ENCODE measurements at places on chromosomes 7 and 10.

DNA sequence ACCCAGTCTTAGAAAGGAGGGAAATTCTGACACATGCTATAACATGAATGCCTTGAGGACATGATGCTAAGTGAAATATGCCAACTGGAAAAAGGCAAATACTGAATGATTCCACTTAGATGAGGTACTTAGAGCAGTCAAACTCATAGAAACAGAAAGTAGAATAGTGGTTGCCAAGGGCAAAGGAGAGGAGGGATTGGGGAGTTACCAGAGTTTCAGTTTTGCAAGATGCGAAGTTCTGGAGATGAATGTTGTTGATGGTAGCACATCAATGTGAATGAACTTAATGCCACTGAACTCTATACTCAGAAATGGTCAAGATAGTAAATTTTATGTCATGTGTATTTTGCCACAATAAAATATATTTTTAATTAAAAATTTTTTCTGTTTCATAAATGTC, 38.9 kb downstream of the DRGX start:
- no peak for DNase-seq

DNA sequence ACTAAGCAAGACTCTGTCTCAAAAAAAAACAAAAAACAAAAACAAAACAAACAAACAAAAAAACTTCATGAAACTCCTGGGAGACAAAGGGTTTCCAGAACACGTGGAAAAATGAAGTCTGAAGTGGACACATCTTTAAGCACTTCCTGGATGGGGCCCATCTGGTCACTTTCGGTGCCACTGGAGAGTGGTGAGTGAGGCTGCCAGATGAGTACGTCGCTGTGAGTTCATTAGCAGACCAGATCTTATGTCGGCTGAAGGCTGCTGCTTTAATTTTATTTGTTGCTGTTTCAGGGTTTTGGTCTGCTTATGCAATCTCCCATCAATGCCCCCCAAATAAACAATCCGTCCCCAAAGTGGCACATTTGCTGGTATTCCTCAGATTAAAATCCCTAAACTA, 64.4 kb downstream of the NPTX2 start:
- no peak for DNase-seq

GRCh38 chr10:120039826-120040225, 147.3 kb downstream of the SEC23IP start:
- DNase-seq: no peak

- no peak for DNase-seq
Observed at GRCh38 chr7:4699841-4700240, 17.7 kb downstream of the FOXK1 start.

DNA sequence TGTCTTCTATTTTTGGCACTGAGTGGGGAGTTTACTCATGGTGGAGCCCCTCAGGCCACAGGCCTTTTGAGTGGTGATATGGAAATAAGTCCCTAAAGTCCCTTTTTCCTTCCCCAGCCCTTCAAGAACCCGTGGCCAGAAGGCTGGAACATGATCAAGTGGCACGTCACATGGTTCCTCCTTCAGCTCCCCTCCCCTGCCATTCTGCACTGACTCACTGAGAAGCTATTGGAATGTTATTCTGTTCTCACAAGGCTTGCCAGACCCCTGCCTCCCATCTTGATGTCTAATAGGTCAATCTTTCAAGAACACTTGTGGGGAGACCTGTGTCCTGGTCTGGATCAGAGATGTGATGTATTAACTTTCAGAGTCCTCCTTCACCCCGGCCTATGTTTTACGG, 279.8 kb downstream of the SEC23IP start:
- DNase-seq: no peak

GRCh38 chr7:112069879-112070321, 136.3 kb downstream of the DOCK4 start:
- DNase-seq: no peak

DNA sequence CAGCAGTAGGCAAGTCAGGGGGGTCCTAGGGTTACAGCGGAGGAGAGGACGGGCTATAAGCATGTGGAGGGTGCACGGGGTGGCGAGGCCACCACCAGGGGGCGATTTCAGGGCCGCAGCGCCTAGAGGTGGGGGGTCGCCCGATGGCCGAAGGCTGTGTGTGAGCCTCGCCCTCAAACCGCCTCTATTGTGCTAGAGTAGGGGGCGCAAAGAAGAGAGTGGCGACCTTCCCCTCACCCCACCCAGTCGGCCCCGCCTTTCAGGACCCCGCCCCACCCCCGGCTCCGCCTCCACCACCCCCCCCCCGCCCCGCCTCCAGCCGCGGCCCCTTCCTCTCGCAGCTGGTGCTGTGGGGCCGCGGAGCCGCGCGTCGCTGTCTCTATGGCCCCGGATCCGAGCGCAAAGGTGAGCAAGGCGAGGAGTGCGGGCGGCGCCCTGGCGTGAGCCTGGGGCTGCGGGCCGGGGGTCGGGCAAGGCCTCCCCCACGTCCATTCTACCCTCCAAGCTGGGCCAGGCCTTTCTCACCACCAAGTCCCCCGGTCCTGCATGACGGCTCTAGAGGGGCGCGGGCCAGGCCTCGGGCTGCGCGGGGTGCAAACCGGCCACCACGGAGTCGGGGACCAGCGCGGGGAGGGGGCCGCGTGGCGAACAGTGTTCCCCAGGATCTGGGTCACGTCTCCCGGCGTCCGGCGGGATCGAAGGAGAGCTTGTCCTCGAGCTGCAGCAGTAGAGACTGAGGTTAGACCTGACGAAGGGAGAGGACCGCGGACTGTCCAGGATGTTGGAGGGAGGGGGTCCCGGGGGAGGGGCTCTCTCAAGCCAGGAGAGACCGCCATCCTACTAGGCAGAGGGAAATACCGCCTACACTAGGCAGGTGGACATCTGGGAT, at the start of gene SEMA4G:
SEMA4G (plus strand) TSS at position 318 of the 889 bp plus-strand sequence. CDS start 3,409 bp downstream, outside the sequence.
- DNase-seq: peak; percentile 75

DNA sequence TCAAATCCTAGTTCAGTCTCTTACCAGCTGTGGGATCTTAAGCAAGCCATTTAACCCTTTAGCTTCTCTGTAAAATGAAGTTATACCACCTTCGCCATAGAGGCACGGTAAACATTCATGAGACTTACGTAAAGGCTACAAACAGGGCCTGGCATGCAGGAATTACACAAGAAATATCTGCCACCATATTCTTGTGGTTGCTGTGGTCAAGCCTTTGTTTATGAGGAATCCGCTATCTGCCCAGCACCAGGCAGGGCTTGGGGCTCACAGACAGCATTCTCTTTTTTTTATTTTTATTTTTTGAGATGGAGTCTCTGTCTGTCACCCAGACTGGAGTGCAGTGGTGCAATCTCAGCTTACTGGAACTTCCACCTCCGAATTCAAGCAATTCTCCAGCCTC, 9.9 kb downstream of the AIFM2 start:
- no peak for DNase-seq

GRCh38 chr10:45373003-45373575, 927 bp upstream of the ALOX5 start:
- peak; percentile 22 for DNase-seq

DNA sequence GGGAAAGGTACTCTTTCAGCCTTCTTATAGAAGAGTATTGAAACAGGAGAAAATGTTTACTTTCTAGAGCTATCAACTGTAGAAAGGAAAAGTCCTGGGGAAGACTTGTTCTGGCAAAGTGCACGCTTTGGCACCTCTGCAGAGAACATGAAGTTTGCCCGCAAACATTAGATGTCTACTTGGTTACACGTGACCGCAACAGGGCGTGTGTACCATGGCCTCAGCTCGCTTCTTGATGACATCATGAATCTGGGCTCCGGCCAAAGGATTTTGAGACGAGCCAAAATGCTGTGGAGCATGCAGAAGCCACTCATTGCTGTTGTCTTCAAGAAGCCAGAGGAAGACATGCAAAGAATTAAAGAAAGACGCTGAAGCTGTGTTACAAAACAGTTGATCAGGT, 8.6 kb upstream of the TAS2R60 start:
- DNase-seq: no peak

DNA sequence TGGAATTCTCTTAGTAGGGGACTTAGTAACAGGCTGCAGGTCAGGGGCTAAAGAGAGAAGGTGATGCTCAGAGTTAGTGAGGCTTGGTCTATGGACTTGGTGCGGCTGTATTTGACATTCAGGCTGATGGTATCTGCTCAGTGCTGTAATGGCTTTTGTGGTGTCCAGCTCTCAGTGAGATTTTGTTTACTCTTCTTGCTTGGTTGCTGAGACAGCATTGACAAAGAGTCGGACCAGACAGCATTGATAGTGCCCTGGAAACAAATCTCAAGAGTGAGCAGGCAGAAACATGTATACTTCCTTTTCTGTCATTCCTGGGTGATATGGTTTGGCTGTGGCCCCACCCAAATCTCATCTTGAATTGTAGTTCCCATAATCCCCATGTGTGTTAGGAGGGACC, 202.0 kb downstream of the STK31 start:
- no peak for DNase-seq

- DNase-seq: no peak
Observed at GRCh38 chr10:11440250-11441150, 170.9 kb downstream of the USP6NL start.

- no peak for DNase-seq
Observed at GRCh38 chr10:75825235-75825634, 393.8 kb downstream of the LRMDA start.

DNA sequence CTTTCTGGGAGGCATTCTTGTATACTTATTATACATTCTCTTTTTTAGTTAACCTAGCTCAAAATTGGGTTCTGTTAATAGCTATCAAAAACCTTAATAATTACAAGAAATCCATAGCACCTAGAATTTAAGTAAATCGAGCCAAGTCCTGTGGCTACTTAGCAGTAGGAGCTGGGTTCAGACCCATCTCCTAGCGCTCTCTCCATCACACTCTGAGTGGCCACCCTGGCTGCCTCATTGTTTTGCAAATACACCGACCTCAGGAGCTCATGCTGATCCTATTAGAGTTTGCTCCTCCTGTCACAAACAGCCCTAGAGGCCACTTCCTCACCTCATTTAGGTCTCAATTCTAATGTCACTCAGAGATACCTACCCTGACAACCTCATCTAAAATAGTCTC, 46.2 kb upstream of the OSBPL3 start:
- no peak for DNase-seq

- DNase-seq: no peak
Observed at GRCh38 chr7:155774947-155775346, 37.3 kb downstream of the SHH start.

GRCh38 chr10:126225672-126226008, 162.6 kb downstream of the ADAM12 start:
- no peak for DNase-seq

DNA sequence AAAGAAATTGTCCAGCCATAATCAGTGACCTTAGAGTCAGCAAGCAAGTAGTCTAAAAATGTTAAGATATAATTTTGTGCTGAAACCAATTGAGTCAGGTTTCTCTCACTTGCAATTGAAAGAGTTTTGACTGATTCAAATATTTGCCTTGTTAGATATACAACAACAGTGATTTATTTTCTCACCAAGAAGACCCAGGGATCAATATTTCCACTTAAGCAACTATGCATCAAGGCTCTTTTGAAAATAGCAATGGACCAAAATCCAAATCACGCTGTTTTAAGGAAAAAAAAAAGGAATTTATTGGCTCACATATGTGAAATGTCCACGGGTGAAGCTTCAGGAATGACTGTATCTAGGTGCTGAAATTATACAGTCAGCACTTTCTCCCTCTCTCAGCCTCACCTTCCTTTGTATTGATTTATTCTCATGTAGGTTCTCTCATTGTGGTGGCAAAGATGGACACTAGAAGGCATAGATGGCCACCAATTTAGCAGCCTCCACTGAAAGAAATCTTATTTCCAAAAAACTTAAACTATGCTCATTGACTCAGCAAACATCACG, 9.7 kb upstream of the FKBP9 start:
- no peak for DNase-seq

- no peak for DNase-seq
Observed at GRCh38 chr10:100436255-100436654, 26.6 kb upstream of the WNT8B start.

- DNase-seq: no peak
Observed at GRCh38 chr10:71836596-71836974, 14.5 kb downstream of the PSAP start.

DNA sequence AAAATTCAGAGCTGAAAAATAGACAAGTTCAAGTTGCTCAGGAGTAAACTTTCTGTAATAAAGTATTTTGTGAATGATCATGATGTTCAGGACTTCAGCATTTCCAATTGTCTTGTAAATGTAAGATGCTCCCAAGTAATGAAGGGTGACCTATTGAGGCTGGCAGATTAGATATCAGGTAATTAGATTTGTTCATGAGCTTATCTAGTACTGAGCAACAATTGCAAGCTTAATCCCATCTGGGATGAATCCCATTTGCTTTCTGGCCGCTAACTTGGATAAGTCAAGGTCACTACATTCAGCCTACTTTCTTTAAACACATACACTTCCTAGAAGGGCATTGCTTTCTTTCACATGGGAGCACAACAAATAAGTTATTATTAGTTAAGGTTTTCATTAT, 82.4 kb upstream of the ITGB1 start:
- no peak for DNase-seq

DNA sequence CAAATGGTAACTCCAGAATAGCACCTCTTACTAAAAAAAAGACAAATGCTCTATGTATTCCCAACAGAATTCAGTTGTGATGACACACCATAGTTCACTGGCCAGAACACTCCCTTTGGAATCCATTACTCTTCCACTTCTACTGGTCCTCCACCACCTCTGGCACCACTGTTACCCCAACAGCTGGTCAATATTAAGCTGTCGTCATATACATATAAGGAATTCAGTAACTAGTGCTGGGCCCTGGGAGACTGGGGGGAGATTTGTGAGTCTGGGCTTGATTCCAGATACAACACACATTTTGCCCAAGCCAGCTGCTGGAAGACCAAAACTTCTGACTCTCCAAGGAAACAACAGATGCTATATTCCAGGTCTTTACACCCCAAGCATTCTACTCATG, 26.0 kb upstream of the ITGA8 start:
- no peak for DNase-seq

GRCh38 chr7:6299774-6300173, 27.4 kb upstream of the CYTH3 start:
- no peak for DNase-seq

DNA sequence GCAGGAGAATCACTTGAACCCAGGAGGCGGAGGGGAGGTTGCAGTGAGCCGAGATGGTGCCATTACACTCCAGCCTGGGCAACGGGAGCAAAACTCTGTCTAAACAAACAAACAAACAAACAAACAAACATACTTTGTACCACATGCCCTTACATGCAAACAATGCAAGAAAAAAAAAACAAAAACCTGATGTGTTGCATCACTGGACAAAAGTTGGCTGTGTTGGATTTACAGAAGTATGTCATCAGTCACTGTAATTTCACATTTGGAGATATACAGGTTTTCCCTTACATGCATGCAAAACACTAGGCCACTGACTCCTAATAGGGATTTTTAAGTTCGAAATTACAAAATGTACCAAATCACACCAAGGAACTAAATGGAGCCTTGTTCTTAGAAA, 138.5 kb downstream of the SRPK2 start:
- DNase-seq: no peak

Measured in germinal center (tissue), 1 donor.